ENCODE measurements at places on chromosomes 13 and 19.
A peak's percentile ranks its signal among the peaks of the same experiment; 100 is the strongest.

DNA sequence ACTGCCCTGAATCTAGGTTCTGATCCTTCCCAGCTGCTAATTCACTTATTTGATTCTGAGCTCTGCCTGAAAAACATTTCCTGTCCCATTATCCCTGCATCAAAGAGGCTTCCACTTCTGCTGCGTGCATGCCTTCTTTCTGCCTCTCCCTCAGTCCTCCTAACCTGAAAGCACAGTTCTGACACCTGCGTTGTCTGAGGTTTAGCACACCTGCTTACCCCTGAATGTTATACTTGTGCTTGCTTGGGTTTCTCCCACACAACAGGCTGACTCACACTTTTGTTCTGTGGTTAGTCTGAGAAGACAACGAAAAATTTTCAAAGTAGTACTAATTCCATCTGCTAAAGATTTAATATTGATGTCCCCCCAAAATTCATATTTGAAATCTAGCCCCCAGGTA is 3.1 kb upstream of the SOHLH2 start:
- no peak for DNase-seq

DNA sequence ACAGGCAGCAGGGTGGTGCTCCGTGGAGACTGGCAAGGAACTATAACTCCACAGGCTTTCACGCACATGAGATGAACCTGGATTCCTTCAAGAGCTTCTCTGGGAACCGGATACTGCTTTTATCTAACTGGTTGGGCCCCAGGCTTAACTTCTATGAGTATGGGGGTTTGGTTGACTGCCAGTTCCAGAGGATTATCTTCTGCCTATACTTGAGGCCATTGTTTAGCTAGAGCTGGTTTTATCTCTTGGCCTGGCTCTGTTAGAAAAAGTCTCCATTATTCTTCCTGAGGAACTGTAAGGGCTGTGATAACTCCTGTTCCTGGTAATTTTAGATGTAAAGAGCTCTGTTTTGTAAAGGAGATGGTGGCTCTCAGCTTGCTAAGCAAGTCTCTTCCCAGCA is 40.9 kb downstream of the ZNF846 start:
- no peak for DNase-seq

- no peak for DNase-seq
These were observed 9.2 kb upstream of the ZNF627 start for GRCh38 chr19:11587975-11588631.

DNA sequence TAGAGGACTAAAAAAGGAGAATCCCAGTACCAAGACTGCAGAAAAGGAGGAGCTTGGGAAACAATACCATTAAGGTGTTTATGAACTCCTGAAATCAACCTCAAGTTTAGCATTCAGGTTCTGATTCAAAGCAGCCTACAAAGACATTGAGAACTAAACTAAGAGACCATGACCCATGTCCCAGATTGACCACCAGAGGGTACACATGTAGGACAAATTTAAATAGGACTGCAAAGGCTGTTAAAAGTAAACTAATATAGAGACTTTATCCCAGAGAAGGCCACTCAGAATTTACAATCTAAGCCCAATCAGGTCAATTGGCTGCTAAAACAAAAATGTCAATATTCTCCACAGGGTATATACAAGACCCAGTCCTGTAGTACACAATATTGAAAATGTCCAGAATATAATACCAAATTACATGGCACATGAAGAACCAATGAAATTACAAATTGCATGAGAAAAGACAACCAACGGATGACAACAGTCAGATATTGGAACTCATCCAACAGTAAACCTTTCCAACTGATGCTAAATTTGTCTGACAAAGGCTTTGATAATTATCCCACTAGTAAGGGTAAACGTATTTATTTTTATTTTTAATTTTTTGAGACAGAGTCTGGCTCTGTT is 682.4 kb downstream of the UQCRFS1 start:
- DNase-seq, result no peak

- no peak for DNase-seq
These were observed 12.1 kb upstream of the HAS1 start for GRCh38 chr19:51735759-51736449.

DNA sequence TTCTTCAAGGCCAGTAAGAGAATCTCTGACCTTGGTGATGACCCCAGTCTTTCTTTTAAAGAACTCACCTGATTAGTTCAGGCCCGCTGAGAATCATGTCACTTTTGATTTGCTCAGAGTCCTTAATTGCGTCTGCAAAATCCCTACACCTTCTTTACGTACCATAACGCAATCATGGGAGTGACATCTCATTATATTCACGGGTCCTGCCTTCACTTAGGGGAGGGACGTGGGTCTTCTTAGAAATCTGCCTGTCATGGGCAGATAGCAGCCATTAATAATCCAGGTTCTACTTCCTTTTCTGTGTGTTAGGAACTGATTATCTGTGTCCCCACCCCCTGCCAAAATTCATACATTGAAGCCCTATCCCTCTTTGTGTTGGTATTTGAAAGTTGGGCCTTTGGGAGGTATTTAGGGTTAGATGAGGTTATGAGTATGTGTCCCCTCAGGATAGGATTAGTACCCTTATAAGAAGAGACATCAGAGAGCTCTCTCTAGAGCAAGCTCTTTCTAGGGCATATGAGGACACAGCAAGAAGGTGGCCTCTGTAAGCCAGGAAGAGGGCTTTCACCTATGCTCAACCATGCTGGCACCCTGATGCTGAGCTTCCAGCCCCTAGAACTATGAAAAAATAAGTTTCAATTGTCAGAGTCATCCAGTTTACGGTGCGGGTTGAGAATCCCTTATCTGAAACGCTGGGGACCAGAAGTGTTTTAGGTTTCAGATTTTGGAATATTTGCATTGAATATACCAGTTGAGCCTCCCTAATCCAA is 9.9 kb downstream of the TPP2 start:
- DNase-seq, result no peak

DNA sequence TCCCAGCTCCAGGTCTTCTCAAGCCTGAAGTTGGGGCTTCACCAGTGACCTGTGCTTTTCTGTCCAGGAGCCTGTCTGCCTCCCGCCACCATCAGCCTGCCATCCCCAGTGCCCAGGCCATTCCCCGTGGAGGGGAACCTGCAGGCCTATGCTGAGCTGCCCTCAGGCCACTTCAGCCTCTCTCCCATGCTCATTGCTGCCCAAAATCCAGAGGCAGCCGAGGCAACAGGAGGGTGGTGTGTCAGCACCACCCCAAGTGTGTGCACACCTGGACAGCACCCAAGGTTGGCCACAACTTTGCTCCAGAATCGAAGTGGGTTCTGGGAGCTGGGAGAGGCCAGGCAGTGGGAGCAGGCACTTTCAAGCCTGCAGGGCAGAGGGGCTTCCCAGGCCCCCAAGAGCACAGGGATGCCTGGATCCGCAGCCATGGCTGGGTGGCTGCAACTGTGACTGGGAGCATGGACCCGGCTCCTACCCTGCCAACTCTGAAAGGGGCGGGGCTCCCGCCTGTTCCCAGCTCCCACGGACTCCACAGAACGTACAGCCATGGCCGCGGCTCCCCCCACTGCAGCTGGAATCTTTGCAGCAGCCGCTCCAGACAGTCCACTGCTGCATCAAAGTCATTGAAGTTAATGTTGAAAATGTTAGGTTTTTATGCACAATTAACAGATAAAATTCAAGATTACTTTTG is 1747.0 kb downstream of the OLFM4 start:
- DNase-seq, result no peak

DNA sequence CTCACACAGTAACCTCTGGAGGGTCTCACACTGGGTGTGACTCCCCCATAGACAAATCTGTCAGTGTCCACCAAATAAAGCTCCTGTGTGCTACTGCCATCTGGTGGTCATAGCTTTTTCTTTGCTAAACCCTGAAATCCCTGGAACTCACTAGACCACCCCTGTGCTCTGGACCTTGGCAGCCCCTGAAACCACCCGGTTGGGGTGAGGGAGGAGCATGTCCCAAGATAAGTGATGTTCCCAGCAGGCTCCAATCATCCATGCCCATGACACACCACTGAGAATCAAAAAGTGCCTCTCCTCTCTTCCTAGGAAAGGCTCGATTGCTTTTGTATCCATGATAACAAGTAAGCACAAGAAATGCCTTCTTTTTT is 6.5 kb upstream of the HSD17B14 start:
- peak; percentile 50 for DNase-seq

DNA sequence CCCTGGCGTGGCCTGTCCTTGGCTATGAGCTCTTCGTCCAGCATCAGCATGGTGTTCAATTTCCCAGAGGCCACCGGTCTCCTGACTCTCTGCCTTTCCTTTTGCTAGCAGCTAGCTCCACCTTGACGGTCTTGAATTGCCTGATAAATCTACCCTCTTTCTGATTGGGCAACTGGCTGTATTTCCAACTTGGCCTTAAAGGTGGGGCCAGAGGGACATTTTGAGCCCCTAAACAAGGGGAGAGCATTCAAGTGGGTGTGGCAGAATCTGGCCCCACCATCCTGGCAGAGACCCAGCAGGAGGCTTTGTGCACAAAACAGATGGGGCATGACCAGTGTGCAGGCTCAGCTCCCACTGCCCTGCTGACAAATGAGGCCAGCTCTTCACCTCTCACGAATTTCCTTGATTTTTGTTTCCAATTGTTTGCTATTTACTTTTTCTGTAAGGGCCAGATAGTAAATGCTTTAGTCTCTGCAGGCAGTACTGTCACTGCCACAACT is 148.9 kb upstream of the VSTM2B start:
- DNase-seq, result no peak

GRCh38 chr13:93480553-93481106 is 254.0 kb downstream of the GPC6 start:
- DNase-seq, result no peak

GRCh38 chr13:40383132-40383531 is 283.3 kb downstream of the FOXO1 start:
- no peak for DNase-seq

GRCh38 chr19:37943480-37943879 is 36.5 kb downstream of the SIPA1L3 start:
- no peak for DNase-seq

DNA sequence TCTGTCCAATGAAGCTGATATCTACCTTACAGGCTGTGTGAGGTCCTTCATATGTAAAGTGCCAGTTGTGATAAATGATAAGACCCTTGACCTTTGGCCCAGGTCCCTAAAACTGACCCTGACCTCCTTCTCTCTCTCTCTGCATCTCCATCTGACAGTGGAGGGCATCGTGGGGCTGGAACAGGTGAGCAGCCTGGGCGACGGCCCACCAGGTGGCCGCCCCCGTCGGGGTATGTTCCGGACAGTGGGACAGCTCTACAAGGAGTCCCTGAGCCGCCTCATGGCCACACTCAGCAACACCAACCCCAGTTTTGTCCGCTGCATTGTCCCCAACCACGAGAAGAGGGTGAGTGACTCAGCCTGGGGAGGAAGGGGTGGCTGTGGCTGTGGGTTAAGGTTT is 53.7 kb downstream of the MYH14 start:
- DNase-seq, result no peak

DNA sequence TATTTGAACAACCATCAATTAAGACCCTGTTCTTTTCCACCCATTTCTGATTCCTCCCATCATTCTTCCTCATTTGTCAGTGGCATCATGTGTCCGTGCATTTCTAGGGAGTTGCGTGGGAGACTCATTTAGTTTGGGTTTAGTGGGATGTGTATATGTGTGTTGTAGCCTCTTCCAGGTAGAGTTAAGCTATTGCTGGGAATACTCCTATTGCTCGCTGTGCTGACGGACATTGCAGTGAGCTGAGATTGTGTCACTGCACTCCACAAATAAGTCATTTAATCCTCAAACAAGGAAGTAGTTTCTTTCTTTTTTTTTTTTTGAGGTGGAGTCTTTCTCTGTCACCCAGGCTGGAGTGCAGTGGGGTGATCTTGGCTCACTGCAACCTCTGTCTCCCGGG is 42.2 kb upstream of the RCBTB2 start:
- DNase-seq, result no peak

- DNase-seq, result peak; percentile 18
These were observed 175.9 kb upstream of the TRPC4 start for GRCh38 chr13:38045278-38046048.

GRCh38 chr19:30681162-30682100 is 309.2 kb downstream of the ZNF536 start:
- DNase-seq, result no peak

DNA sequence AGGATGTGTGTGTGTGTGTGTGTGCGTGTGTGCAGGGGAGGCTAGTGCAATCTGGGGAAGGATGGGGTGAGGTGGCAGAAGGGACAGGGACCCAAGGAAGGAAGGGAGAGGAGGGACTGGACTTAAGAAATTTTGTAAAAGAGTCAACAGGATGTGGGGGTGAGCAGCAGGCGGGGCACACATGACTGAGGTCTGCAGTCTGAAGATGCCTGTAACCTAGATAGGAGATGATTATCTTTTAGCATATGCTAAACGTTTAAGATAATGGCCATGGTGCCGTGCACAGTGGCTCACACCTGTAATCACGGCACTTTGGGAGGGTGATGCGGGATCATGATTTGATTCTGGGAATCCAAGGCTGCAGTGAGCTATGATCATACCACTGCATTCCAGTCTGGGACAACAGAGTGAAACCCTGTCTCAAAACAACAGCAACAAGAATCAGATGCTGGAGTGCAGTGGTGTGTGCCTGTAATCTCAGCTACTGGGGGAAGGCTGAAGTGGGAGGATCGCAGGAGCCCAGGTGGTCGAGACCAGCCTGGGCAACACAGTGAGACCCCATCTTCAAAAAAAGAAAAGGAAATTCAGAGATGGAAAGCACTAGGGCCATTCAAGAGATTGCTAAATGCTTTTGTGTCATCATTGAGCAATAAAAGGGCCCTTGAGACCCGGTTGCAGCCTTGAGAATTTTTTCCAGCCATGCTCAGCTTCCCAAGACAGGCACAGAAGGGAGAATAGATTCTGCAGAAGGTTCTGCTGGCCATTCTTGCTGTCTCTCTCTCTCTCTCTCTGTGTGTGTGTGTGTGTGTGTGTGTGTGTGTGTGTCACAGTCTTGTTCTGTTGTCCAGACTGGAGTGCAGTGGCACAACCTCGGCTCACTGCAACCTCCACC is 3.8 kb upstream of the ZNF414 start:
- DNase-seq, result no peak

DNA sequence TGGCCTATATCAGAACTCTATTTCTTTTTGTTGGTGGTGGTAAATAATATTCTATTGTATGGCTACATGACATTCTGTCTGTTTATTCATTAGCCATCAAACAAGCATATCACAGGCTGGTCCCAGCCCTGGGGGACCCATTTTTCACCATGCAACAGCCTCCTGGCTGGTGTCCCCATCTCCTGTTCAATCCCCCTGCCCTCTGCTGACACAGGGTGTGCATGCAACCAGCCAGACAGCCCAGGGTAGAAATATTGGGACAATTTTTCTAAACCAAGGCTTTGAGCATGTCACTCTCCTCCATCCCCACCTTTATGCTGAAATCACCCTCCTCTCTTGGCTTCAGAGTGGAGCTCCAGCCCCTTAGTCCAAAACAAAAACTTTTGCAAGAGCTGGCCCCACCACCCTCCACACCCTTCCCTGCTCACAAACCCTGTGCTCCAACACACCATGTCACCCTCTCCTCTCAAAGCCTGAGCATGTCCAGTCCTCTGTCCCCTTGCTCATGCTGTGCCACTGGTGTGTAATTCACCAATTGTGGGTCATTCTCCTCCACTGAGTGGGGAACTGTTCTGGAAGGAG is 153.0 kb upstream of the UQCRFS1 start:
- DNase-seq, result no peak

- no peak for DNase-seq
These were observed 87.4 kb upstream of the UFM1 start for GRCh38 chr13:38262211-38262610.

Data from foreskin melanocyte (primary cell).